ENCODE measurements at places on chromosomes 4 and X. TPM values are rescaled to one million over a fixed set of nuclear protein-coding genes. Genes with fewer than 3 reads are reported as not detected.

ZCCHC18 gene
- polyA plus RNA-seq, result 0.93 TPM

CXCL1 gene
- 12.7 TPM for polyA plus RNA-seq

FOXP3 gene
- polyA plus RNA-seq, result not detected

CLTRN gene
- 0.81 TPM for polyA plus RNA-seq

TMEM154 gene
- 3.8 TPM for polyA plus RNA-seq
